ENCODE measurements at places on chromosomes 6 and 20.

DNA sequence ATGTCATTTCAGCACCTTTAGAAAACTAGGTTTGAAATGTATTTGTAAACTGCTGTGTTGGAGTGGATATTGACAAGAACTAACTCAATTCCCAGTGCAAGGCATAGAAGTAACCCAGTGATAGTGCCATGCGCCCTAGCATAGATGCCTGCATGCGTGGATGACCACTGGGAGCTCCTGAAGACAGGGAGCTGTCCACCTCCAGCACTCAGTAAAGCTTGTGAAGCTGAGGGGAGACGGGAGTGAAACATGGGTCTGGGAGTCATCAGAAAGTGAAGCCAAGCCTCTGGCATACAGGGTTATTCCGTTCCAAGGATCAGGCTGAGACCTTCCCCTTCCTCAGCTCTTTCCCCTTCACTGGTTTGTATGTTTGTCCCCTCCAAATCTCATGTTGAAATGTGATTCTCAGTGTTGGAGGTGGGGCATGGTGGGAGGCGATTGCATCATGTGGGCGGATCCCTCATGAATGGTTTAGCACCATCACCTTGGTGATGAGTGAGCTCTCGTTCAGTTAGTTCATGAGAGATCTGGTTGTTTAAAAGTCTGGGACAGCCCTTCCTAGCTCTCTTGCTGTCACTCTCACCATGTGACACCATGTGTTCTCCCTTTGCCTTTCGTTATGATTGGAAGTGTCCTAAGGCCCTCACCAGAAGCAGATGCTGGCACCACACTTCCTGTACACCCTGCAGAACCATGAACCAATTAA lies 146.5 kb upstream of the FERMT1 start:
- no peak for DNase-seq

GRCh38 chr6:8707956-8708772 lies 272.8 kb upstream of the SLC35B3 start:
- DNase-seq = no peak

DNA sequence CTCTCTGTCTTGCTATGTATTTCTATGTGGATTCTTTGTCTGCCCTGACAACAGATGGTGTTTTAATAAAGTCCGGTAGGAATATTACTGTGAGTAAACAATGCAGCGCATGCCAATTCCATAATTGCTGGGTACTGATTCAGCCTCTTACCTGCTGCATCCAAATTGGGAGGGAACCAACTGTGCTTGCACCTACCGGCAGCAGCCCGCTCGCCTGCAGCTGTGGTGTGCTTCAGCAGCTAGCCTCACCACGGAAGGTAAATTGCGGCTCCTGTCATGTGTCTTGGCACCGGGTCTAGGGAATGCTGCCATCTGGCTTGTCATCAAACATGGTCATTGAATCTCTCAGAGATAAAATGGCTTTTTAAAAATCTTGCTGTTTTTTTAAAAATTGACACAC lies 704.8 kb upstream of the SLC35B3 start:
- no peak for DNase-seq

DNA sequence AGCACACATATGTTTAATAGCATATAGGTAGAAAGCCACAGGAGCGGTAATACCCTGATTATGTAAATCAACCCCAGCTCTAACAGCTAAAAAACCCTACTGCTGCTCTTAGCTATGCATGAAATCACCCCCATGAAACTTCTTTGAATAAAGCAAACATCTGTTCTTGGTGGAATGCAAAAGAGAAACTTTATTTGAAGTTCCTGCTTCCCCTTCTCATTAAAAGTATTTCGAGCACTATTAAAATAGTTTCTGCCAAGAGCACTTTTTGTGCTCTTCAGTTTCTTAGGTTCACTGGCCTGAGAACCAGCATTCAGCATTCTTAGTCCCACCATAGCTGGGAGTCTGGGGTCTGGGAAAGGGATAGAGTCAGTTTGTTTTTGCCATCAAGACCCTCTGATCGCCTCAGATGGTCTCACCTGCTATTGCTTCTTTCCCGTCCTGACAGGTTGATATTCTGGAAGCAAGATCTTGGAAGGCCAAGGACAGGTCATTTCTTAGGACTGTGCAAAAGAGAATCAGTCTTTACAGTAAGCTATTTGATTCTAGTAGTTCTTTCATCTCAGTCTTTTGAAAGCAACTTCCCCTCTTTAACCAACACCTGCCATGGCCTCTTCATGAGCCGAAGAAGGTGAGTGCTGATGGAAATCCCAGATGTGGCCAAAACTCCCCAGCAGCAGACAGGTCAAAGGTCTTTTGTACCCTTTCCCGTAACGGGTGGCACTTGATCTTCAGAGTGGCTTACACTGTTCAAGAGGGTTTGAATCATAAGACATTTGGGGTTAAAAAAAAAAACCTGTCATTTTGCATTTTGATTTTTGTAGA lies 76.5 kb upstream of the TMEM170B start:
- DNase-seq = no peak

DNA sequence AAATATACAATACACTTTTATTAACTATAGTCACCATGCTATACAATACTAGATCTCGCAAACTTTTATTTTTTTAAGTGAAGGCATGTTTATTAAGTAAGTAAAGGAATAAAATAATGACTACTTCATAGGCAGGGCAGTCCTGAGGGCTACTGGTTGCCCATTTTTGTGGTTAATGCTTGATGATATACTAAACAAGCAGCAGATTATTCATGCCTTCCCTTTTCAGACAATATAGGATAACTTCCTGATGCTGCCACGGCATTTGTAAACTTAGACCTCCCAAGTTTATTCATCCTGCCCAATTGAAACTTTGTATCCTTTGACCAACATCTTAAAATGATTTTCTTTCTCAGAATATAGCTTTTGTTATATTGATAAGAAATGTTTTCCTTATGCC lies 24.7 kb upstream of the HIVEP1 start:
- peak; percentile 62 for DNase-seq

GRCh38 chr6:106761160-106761559 lies 131.8 kb downstream of the QRSL1 start:
- no peak for DNase-seq

- no peak for DNase-seq
Measured at GRCh38 chr20:44884907-44885391, 556 bp upstream of the YWHAB start.

DNA sequence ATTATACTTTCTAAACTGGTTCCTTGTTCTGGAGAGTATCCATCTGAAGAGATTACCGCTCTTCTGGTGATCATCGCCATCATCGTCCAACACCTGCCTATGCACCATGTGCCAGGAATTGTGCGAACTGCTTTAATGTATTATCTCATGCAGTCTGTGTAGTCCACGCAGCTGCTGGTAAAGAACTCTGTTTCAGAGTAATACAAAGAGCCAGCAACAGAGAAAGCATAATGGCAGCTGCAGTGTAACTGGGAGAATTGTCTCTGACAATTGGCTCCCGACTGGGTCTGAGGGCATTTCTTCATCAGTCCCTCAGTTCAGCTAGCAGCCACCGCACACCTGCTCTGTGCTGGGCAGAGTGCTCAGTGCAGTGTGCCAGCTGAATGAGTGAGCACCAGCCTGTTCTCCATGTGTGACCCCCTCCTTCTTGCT lies 383.4 kb downstream of the GRIK2 start:
- no peak for DNase-seq

- DNase-seq = no peak
Measured at GRCh38 chr20:52268184-52268749, 76.7 kb upstream of the ZFP64 start.

DNA sequence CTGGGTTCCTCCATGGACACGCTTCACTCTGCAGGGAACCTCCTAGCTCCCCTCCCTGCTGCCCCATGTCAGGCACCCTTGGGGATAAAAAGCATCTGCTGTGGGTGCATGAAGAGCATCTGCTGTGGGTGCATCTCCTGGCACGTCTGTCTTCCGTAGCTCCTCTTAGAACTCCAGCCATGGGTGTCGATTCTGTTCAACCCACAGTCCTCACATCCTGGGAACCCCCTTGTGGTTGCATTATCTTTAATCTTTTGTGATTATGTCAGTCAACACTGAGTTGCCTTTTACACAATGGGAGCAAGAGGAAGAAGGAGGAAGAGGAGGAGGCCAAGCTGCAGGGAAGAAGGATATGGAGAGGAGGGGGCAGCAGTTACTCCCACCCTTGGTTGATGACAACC lies 24.1 kb upstream of the CCR6 start:
- no peak for DNase-seq

DNA sequence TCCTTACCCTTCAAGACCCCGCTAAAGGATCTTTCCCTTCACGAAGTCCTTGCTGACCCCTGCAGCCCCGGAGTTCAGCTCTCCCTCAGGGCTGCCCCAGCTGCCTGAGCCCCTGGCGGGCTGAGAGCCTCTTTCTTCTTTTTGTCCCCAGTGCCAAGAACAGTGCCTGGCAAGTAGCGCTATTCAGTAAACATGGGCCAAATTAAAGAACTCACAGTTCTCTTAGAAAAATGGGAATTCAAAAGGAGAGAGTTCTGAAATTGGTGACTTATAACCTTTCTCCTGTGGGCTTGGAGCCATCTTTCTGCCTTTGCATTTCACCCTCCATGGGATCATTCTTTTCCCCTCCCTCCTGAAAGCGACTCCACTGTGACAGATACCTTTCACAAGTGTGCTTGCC lies 227.2 kb downstream of the TMEM242 start:
- DNase-seq = no peak

DNA sequence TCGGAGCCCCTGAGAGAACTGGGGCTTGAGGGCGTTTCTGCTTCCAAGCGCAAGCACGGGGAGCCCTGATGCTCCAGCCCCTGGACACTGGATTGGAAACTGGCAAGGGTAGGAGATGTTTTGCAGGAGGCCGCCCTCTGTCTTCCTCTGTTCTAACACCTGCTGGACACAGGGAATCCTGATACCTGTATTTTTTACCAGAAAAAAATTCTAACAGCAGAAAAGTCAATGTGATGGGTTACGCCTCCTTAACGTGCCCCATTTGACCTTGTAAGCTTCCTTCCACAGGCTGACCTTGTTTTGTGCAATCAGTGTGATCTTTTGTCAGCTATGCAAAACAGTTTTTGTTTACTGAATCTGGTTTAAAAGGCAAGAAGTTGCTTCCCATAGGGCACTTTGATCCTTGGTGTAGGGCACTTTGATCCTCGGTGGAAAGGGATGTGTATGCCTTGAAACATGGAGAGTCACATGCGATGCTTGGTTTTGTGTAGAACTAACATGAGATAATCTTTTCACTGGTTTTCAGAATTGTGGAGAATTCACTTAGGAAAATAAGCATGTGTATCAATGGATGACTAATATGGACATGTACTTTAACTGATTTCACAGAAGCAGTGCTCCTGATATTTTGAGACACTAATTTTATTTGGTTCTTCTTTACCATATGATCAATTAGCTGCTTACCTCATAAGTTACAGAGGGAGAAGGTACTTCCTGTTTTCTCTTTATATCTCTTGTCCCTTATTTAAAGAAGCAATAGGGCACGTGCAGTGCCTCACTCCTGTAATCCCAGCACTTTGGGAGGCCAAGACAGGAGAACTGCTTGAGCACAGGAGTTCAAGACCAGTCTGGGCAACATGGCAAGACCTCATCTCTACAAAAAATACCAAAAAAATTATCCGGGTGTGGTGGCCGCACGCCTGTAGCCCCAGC lies 59.9 kb upstream of the MAP3K4 start:
- no peak for DNase-seq

DNA sequence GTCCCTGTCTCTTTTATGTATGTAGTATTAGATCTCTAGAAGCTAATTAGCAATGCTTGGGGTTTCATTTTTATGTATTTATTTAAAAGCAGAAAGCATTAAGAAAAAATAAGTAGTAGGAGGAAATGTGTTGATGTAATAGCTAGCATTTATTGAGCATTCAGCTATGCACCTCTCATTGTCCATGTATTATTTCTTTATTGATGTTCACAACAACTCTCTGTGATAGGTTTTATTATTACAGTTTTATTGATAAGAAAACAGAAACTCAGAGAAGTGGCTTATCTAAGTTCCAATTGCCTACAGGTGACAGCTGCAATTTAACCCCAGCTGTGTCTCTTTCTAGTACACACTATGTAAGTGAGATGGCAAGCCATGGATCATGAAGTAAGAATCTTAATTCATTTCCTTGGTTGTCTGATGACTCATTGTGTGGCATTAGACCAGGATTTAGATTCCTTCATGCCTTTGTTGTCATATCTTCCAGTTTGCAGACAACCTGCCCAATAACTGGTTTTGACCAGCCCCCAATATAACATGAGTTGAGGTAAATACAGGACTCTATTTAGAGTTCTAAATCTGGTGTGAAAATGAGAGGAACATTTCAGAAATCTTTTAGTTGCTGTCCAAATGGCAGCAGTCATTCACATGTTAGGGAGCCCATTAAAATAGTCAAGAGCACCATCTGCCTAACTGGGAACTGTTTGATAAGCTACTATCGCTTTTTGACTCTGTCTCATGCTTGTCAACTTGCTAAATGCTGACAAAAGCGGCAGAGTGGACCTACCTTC lies 170.8 kb upstream of the PHACTR1 start:
- DNase-seq = peak; percentile 73

- DNase-seq = no peak
Measured at GRCh38 chr6:130927305-130927704, 100.1 kb downstream of the SMLR1 start.

- DNase-seq = no peak
Measured at GRCh38 chr6:15048367-15048766, 197.5 kb upstream of the JARID2 start.

- peak; percentile 78 for DNase-seq
Measured at GRCh38 chr20:24994470-24995368, 2.2 kb upstream of the APMAP start.

DNA sequence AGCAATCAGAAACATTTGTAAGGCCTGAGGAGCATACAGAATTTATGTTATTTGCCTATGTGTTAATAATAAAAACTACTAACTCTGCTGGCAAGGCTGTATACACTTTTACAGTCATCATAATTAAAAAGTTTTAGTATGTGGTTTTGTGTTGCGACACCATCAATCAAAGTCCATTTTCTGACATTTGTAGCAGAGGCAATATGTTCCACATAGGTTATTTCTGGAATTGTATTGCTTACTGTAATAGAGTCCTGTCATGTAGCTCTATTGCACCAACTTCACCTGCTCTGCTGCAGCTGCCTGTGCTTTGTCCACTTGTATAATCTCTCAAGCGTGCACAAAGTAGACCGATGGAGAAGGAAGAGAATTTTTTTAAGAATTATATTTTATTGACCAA lies 501.8 kb downstream of the HACE1 start:
- no peak for DNase-seq

- no peak for DNase-seq
Measured at GRCh38 chr6:39496915-39497314, 174.4 kb upstream of the KCNK16 start.

GRCh38 chr20:353166-353565 lies 6.3 kb downstream of the NRSN2 start:
- no peak for DNase-seq

GRCh38 chr20:57425150-57426013 lies 34.2 kb downstream of the RBM38 start:
- DNase-seq = no peak

DNA sequence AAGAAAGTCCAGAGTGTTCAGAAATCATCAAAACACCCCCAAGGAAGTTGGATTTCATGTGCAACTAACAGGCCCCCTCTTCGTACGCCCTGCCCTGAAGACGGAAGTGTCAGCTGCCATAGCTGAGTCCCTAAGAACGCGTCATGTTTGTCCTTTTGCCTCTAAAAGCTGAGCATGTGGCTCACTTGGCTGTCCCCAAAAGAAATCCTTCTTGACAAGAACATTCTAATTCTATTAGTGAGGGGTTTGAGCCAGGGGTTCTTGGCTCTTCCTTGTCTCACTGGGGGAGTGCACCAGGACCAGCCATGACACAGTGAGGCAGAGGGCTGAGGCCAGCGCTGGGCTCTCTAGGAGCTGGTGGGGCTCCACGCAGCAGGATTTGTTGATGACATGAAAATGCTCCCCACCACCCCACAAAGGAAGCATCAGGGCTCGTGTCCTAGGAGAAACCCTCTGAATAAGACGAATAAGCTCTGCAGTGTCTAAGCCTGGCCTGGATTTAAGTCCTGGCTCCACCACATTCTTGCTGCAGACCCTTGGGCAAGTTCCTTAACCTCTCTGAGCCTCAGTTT lies 20.0 kb upstream of the SPO11 start:
- no peak for DNase-seq
